ENCODE measurements at places on chromosomes 5 and 9. TPM values are rescaled to one million over a fixed set of nuclear protein-coding genes. Genes with fewer than 3 reads are reported as not detected.

- H3K36me3 ChIP-seq, result no peaks in the 10 kb centered on the region
- DNase-seq, result no peak
- H3K27ac ChIP-seq, result no peak overlapping the region
- H3K4me1 ChIP-seq, result no peaks in the 10 kb centered on the region
Observed at GRCh38 chr9:29740518-29740917, 2167.2 kb upstream of the C9orf72 start.

The CSF1R gene
- total RNA-seq, result 0.63 TPM

DNA sequence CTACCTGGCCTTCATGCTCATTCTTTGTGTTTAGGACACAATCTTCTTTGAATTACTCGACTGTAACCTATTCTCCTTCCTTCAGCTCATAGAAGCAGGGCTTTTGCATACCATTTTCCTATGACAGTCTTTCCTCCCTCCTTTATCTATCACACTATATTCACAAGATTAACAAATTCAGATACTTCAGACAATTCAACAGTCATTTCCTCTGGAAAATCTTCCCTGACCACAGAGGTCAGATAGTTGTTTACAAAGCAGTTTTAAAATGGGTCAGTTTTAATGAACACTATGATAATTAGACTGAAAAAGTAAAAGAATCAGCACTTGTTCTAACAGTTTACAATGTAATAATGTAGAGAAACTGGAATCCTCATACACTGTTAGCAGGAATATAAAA lies 4.3 kb downstream of the CAAP1 start:
- DNase-seq, result no peak
- no peak overlapping the region for H3K4me3 ChIP-seq
- no peak overlapping the region for H3K27ac ChIP-seq
- peaks cover 10% of the 10 kb centered on the region for H3K36me3 ChIP-seq

- H3K36me3 ChIP-seq, result no peaks in the 10 kb centered on the region
- H3K4me3 ChIP-seq, result no peak overlapping the region
- H3K27ac ChIP-seq, result no peak overlapping the region
- H3K27me3 ChIP-seq, result no peaks in the 10 kb centered on the region
Observed at GRCh38 chr5:44506561-44506960, 117.3 kb upstream of the FGF10 start.

All from GM23248 (cell line).